ENCODE measurements at places on chromosomes 16 and 17. TPM values are rescaled to one million over a fixed set of nuclear protein-coding genes. Genes with fewer than 3 reads are reported as not detected.

GRCh38 chr17:77462090-77462489 lies 321.3 kb downstream of the SEC14L1 start:
- no peak overlapping the region for H3K27ac ChIP-seq
- no peaks in the 10 kb centered on the region for H3K36me3 ChIP-seq
- H3K4me3 ChIP-seq, result no peak overlapping the region
- H3K4me1 ChIP-seq, result peaks cover 92% of the 10 kb centered on the region
- no peaks in the 10 kb centered on the region for H3K27me3 ChIP-seq

GRCh38 chr17:49621946-49622529 lies 46.4 kb downstream of the NXPH3 start:
- no peak for DNase-seq
- H3K4me3 ChIP-seq, result no peak overlapping the region
- no peak overlapping the region for H3K27ac ChIP-seq
- H3K4me1 ChIP-seq, result peaks cover 30% of the 10 kb centered on the region
- H3K27me3 ChIP-seq, result no peaks in the 10 kb centered on the region

DNA sequence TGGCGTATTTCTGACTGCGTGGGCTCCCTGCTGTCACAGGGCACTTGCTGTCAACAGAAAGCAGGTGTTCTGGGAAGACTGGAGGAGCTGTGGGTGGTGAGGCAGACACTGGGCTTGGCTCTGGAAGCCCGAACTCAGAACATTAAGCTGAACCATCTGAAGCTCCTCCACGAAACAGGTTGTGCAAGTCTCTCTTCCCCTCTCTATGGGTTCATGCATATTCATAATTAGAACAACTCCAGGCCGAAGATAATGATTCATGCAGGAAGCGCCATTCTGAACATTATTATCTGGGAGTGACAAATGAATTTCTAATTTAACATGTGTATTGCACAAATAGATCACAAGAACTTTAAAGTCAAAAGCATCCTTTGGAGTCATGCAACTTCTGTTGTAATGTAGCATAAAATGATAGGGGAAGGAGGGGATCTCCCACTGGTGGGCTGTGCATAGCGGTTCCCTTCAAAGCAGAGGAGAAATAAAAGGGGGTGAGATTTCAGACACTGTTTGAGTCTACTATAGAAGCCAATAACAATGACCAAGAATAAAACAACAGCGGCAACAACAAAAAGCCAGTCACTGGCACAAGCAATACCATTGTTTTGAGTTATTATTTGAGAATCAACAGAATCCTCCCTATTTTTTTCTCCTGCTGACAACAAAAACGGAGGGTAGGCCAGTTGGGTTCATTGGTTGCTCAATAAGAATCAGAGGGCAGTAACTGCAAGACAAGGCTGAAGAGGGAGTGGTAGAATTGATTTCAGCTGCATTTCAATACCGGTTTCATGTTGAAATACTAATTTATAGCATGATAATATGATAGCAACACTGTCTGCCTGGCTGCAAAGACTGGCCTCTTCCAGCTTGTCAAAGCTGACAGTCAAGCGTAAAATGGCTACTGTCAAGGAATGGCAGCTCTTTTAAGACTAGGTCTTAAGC lies 407.3 kb downstream of the XYLT1 start:
- peak; percentile 4 for DNase-seq
- no peaks in the 10 kb centered on the region for H3K36me3 ChIP-seq
- H3K4me1 ChIP-seq, result no peaks in the 10 kb centered on the region
- no peaks in the 10 kb centered on the region for H3K27me3 ChIP-seq
- no peak overlapping the region for H3K4me3 ChIP-seq

DNA sequence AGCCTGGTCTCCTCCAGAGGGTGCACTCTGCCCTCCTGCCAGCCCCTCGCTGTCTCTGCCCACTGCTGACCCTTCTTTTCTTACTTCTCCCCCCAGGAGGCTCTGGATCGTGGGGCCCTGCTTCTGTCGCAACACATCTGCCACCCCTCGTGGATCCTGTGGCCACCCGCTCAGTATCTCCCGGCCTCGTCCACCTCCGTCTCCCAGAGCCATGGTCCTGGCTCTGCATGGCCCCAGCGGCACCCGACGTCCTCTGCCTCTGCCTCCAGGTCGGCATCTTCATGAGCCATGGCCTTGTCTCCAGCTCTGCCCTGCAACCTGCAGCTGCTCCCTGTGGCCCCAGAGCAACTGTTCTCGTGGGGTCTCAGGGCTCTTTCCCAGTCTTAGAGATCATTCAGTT lies 12.1 kb upstream of the ACSF3 start:
- H3K27me3 ChIP-seq, result no peaks in the 10 kb centered on the region
- H3K4me3 ChIP-seq, result no peak overlapping the region
- no peak for DNase-seq
- H3K4me1 ChIP-seq, result no peaks in the 10 kb centered on the region

DNA sequence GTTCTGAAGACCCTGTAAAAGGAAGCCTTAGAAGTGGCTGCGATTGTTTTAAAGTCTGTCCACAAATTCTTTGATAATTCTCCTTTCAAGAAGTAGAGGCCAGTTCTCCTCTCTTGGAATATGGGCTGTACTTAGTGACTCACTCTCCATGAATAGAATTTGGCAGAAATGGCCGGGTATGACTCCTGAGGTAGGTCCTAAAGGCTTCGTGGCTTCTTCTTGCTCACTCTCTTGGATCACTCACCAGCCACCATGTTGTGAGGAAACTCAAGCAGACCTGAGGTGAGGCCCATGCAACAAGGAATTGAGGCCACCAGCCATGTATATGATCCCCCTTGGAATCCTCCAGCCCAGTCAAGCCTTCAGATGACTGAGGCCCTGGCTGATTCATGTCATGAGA lies 75.8 kb downstream of the WWOX start:
- H3K27ac ChIP-seq, result no peak overlapping the region
- H3K4me3 ChIP-seq, result no peak overlapping the region
- H3K36me3 ChIP-seq, result no peaks in the 10 kb centered on the region
- H3K27me3 ChIP-seq, result no peaks in the 10 kb centered on the region

- no peak overlapping the region for H3K4me3 ChIP-seq
- no peak for DNase-seq
- no peaks in the 10 kb centered on the region for H3K4me1 ChIP-seq
- no peaks in the 10 kb centered on the region for H3K27me3 ChIP-seq
- no peak overlapping the region for H3K27ac ChIP-seq
- H3K36me3 ChIP-seq, result peaks cover 15% of the 10 kb centered on the region
Observed at GRCh38 chr17:63419949-63420867, 25.9 kb downstream of the CYB561 start.

DNA sequence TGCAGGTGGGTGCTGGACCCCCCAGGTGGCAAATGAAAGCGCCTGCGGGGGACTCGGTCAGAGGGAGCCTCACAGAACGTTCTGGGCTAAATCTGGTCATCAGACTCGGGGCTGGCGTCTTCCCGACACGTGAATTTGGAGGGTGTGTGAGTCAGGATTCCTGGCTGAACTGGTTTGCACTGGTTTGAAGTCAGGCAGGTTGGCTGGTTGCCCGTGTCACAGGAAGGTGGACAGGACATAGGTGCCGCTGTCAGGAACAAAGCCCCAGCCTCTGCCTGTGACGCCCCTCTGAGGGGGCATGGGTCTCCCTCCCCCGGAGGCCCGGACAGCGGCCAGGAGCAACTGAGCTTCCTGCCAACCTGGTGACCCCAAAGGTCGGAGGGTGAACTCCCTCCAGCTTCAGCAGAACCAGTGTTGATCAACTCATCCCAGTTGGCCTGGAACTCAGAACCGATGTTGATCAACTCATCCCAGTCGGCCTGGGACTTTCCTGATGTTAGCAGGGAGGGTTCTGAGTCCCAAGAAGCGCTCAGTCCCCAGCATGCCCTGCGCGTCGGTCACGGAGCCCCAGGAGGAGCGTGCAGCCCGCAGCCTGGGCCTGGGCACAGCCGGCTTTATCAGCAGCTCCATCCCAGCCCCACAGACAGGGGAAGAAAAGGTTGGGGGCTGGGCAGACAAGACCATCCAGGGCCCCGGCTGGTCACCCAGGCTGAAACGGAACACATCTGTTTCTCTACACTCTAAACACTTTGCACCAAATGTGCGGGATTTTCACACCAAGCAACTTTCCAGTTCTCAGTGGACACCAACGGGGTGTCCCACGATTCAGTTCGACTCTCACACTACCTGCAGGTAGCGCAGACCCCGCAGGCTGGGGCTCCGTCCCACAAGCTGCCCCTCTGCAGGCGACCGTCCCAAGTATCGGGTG lies 14.4 kb upstream of the METRNL start:
- peaks cover 22% of the 10 kb centered on the region for H3K4me1 ChIP-seq
- no peaks in the 10 kb centered on the region for H3K36me3 ChIP-seq
- H3K27ac ChIP-seq, result no peak overlapping the region
- no peaks in the 10 kb centered on the region for H3K27me3 ChIP-seq
- no peak overlapping the region for H3K4me3 ChIP-seq
- no peak for DNase-seq

GRCh38 chr16:85153046-85153445 lies 40.8 kb upstream of the CIBAR2 start:
- H3K27me3 ChIP-seq, result no peaks in the 10 kb centered on the region
- DNase-seq, result no peak
- peaks cover 47% of the 10 kb centered on the region for H3K4me1 ChIP-seq
- H3K36me3 ChIP-seq, result no peaks in the 10 kb centered on the region
- no peak overlapping the region for H3K4me3 ChIP-seq
- no peak overlapping the region for H3K27ac ChIP-seq

DNA sequence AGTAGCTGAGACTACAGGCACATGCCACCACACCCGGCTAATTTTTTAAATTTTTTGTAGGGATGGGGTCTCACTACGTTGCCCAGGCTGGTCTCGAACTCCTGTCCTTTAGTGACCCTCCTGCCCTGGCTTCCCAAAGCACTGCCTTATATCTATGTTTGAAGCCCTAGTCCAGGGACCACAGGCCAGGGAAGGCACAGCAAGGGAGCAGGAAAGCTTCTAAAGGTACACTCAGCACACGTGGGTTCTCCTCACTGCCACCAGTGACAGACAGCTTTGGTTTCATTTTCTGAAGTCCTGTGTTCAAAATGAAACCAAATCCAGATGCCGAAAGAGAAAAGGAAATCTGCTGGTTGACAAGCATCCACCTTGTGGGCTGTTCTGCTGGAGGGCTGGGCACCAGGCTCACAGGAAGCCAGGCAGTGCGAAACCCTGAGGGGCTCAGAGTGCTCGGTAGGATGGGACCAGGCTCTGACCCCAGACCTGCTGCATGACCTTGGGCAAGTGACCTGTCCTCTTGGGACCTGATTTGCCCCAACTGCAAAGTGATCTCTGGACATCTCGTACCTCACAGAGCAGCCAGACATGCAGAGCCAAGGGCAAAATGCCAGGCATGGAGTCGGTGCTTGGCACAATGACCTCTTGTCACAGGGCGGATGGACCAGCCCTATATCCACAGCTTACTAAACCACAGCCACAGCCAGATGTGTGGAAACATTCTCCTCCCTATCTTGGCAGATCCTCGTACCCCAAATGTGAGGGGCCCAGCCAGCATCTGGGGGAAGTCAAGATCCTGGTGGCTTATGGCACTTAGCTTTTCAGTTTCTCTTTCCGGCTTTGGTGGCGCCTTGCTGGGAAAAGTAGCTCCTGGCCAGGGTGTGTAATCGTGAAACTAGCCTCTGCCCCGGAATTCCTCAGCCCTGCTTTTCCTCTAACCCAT lies 2.8 kb upstream of the SOCS1 start:
- H3K4me3 ChIP-seq, result peak overlapping the region; percentile 6
- no peaks in the 10 kb centered on the region for H3K36me3 ChIP-seq
- no peak for DNase-seq
- H3K27ac ChIP-seq, result peak overlapping the region; percentile 59

DNA sequence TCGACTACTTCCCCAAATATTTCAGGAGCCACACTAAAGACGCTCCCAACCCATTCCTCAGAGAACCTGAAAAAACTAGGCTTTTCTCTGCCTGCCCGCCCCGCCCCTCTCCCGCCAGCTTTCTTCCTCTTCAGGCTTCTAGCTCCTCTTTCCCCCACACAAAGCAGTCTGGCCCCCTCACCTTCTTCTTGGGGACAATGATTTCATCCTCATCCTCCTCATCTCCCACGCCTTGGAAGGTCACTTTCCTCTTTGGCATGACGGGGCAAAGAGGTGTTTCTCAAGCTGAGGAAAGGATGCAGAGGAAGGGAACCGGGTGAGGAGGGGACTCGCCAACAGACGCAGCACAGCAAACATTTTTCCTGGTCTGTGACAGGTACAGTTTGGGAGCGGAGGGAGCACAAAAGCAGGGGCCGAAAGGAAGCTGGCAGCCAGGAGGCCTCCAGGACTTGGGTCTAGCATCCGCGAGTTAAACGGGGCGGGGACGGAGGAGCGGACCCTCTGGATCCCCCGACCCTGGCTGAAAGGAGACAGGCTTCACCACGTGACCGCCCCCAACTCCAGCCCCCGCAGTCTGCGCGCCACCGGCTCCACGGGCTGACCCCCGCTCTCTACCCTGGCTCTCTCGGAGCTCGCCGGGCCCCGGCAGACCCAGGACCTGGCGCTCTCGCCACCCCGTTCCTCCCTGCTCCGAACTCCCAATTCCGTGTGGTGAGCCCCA lies 525 bp downstream of the CD2BP2 start:
- no peak for DNase-seq
- peak overlapping the region; percentile 92 for H3K27ac ChIP-seq
- peak overlapping the region; percentile 96 for H3K4me3 ChIP-seq
- peaks cover 51% of the 10 kb centered on the region for H3K4me1 ChIP-seq

- no peak for DNase-seq
- H3K27ac ChIP-seq, result no peak overlapping the region
- no peak overlapping the region for H3K4me3 ChIP-seq
- no peaks in the 10 kb centered on the region for H3K4me1 ChIP-seq
- no peaks in the 10 kb centered on the region for H3K27me3 ChIP-seq
Observed at GRCh38 chr17:72318131-72318530, 197.3 kb downstream of the SOX9 start.

GRCh38 chr17:52024300-52024870 lies 134.1 kb downstream of the CA10 start:
- no peaks in the 10 kb centered on the region for H3K27me3 ChIP-seq
- no peak for DNase-seq
- H3K4me3 ChIP-seq, result no peak overlapping the region
- H3K4me1 ChIP-seq, result peaks cover 11% of the 10 kb centered on the region

GRCh38 chr17:42112552-42113176 lies at the start of gene DHX58:
Gene DHX58 (minus strand): TSS chr17:42112714. CDS start chr17:42111892, 822 bp downstream.
- H3K36me3 ChIP-seq, result no peaks in the 10 kb centered on the region
- no peak for DNase-seq
- peaks cover 30% of the 10 kb centered on the region for H3K4me1 ChIP-seq
- no peaks in the 10 kb centered on the region for H3K27me3 ChIP-seq
- H3K27ac ChIP-seq, result peak within 1 kb of the TSS; percentile 92
- peak within 1 kb of the TSS; percentile 51 for H3K4me3 ChIP-seq

GRCh38 chr17:17098551-17099179 lies 56.4 kb downstream of the MPRIP start:
- H3K27me3 ChIP-seq, result no peaks in the 10 kb centered on the region
- peak overlapping the region; percentile 82 for H3K27ac ChIP-seq
- H3K4me3 ChIP-seq, result no peak overlapping the region
- no peak for DNase-seq

The GPT2 gene
- 18.4 TPM for total RNA-seq

The CHAD gene
- not detected for total RNA-seq

The CIAPIN1 gene
- total RNA-seq, result 28.0 TPM

The NDUFAF8 gene
- total RNA-seq, result 52.5 TPM

The BAHCC1 gene
- total RNA-seq, result 9.1 TPM

The TP53TG3E gene
- total RNA-seq, result not detected

The PDE6G gene
- not detected for total RNA-seq

Measured in vagina (tissue), 2 donors.